ENCODE measurements at places on chromosomes 6 and 20.

GRCh38 chr20:58647162-58647795 is 3.8 kb upstream of the STX16 start:
- no peak for DNase-seq

DNA sequence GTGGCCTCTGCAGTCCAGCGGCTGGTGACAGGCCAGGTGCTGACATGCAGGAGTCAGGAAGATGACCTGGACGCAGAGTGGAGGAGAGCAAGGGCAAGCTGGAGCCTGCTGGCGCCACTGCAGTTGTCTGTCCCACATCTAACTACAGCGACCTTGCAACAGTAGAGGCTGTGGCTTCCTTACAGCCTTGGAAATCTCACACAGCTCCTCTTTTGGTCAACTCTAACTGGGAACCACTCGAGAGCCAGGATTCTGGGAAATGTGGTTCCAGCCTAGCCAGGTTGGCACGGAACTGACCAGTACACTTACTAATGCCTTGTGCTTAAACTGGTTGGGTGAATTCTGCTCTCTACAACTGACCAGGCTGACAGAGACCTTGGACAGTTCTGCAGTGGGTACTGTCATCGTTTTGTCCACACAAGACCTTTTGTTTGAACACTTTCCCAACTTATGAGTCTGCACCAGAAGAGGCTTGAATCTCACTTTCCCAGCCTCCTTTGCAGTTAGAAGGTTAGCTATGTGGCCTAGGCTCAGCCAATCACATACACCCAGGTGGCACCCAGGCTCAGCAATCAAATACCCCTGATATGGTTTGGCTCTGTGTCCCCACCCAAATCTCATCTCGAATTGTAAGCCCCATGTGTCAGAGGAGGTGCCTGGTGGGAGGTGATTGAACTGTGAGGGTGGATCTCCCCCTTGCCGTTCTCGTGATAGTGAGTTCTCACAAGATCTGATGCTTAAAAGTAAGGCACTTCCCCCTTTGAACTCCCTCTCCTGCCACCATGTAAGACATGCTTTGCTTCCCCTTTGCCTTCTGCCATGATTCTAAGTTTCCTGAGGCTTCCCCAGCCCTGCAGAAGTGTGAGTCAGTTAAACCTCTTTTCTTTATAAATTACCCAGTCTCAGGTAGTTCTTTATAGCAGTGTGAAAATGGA is 153.5 kb downstream of the ZMYND8 start:
- DNase-seq = no peak

- no peak for DNase-seq
Observed at GRCh38 chr20:4091490-4092479, 76.4 kb upstream of the RNF24 start.

- no peak for DNase-seq
Observed at GRCh38 chr20:47230811-47231256, 125.7 kb downstream of the ZMYND8 start.

GRCh38 chr6:47396401-47397069 is 81.1 kb upstream of the CD2AP start:
- no peak for DNase-seq

DNA sequence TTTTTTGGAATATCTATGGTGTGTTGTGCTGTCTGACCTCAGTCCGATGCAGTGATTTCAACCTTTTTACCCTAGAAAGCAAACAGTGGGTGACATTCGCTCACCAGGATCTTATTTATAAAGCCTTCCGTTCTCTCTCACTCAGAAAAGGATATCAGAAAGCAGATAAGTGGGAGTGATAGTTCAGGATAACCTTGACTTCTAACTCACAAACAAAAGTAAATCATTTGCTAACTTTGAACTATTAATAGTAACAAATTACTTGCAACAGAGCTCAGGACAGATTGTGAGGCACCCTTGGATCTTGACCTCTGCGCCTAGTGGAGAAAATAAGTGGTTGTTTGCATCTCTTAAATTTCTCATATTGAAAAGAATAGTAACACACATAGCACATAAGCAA is 637.1 kb upstream of the CITED2 start:
- peak; percentile 23 for DNase-seq

DNA sequence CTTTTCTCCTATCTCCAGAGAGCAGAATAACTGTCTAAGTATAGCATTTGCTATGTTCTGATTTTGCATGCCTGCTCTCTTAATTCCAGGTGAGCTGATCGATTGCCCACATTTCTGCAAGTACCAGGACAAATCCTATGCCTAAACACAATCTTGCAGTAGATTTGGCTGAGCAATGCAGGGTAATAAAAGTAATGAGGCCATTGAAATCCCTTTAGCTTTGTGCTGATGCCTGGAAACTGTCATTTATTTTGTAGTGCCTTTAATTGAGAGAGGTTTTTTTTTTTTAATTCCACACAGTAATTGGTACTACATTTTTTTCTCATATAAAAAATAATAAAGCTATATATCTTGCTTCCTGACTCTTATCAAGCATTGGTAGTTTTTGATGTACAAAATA is 252.3 kb downstream of the NKAIN2 start:
- DNase-seq = no peak

GRCh38 chr6:140204154-140204553 is 829.7 kb upstream of the CITED2 start:
- no peak for DNase-seq

GRCh38 chr6:136784910-136785746 is 7.1 kb downstream of the MAP3K5 start:
- DNase-seq = no peak

GRCh38 chr20:61765871-61766654 is 299.6 kb downstream of the TAF4 start:
- no peak for DNase-seq

GRCh38 chr20:62171245-62171644 is 11.6 kb upstream of the MTG2 start:
- DNase-seq = no peak

GRCh38 chr6:130431346-130431852 is 65.6 kb downstream of the TMEM200A start:
- no peak for DNase-seq

GRCh38 chr20:32575805-32576204 is 9.3 kb downstream of the NOL4L start:
- DNase-seq = no peak

DNA sequence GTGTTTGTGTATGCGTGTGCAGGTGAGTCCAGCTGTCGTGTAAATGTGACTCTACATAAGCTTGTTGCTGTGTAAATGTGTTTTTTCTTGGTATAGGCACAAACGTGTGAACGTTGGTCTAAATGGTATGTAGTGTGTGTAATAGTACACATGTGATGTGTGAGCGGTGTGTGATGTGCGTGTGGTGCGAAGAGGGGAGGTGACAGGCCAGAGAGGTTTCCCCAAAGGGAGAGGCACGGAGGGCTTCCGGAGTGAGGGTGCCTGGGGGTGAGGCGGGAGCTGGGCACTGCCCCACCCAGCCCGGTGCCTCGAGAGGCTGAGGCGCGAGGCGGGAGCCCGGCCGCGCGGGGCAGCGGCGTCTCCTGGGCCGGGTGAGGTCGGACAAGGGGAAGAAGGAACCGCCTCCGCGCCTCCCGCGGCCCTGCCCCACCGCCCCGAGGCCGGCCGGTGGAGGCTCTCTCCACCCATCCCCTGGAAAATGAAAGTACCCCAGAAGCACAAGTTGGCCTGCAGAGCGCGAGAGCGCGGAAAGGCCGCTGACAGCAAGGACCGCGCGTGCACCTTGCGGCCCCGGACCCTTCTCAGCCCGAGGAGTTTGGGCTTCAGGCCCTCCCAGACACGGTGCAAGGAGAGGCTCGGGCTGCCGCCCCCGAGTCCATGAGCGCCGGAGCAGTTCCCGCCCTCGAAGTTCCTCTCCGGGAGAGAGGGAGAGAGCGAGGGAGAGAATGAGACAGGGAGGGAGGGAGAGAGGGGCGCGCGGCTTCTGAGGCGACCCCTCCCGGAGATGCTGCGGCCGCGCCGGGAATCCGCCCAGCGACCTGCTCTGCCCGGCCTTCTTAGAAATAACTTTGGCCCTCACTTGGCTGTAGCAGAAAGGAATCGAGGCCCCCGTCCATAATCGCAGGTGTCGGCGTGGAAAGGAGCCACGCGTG is 43.2 kb upstream of the OSTM1 start:
- DNase-seq = no peak

GRCh38 chr6:16432075-16433032 is 194.0 kb downstream of the GMPR start:
- DNase-seq = no peak

DNA sequence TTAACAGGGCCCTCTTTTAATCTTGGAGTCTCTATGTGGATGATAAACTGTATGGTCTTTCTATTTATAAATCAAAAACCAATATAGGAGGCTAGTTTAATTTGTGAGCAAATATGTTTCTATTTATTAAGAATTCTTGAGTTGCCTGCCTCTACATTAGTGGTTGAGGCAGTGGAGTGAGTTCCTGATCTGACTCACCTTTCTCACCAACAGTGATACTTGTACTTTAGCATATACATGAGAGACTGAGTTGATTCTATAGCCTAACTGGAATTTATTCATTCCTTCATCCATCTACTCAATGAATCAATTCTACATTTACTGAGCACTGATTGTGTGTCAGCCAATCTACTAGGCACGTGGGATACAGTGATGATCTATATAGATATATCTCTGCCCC is 126.9 kb downstream of the TRMT11 start:
- DNase-seq = no peak

DNA sequence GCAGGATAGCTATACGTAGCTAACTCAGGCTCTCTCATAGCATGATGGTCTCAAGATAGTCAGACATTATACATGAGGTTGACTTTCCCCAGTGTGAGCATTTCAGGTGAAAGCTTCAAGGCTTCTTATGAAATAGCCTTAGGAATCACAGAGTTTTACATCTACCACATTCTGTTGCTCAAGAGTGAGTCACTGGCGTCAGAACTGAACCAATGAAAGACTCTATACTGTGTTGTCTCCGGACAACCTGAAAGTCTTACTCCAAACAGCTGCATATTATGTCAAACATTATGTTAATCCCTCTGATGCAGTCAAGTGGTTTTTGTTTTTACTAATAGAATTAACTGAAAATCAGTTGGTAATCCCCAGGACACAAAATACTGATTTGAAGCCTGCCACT is 79.8 kb upstream of the TRDN start:
- DNase-seq = no peak

DNA sequence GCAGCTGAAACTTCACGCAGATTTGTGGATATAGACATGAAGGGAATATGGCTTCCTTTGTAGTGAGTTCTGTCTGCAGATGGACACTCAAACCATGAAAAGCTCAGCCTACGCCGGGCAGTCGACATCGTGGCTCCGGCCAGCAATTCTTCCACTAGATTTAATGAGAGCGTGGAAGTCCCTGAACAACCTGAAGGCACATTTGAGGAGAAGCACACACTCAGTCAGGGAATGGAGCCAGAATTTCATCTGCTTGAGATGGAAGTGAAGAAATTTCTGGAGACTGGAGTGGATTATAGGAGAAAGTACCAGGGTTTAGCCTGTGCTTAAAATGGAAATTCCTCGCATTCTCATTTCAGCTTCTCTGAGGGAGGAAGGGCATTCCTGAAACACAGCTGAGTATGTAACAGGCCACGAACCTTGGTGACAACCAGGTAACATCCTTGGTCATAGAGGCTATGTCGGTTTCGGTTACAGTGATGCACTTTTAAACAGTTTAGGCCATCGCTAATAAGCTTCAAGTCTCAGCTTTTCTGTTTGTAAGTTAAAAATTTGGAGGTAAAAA is 80.5 kb upstream of the AGPAT4 start:
- no peak for DNase-seq

GRCh38 chr6:43254138-43254817 is 11.0 kb downstream of the TTBK1 start:
- DNase-seq = no peak

DNA sequence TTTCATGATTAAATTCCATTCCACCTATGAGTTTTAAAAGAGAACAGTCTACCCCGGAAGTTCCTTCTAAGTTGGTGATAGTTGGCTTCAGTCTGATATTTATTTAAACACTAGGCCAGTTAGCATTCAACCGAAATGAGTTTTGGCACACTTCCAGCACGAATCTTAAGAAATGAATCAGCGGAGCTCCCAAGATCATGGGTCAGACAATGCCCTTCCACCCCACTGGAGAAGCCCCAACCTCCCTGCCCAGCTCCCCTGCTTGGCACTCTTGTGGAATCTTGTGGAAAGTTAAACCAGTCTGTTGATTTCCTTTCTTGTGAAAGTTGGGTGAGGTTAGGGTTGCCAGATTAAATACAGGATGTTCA is 64.3 kb downstream of the MKKS start:
- no peak for DNase-seq

DNA sequence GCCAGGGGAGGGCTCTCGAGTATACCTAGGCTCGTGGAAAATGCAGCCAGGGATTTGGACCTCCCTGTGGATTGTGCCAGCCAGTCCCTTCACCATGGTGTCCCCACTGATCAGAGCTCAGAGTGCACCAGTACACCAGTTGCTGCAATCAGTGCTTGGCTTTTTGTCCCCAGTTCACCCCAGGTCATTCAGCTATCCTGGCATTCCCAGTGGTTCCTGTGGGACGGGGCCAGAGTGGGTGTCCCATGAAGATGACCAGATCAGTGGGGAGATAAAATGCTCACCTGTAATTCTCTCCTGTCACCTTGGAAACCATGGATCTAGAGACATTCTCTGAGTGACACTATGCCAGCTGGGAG is 23.8 kb downstream of the MAS1 start:
- DNase-seq = no peak

- DNase-seq = no peak
Observed at GRCh38 chr6:158787395-158787794, 31.8 kb downstream of the EZR start.

GRCh38 chr20:31785089-31785488 is 34.1 kb upstream of the MYLK2 start:
- no peak for DNase-seq

- no peak for DNase-seq
Observed at GRCh38 chr20:3470208-3470626, 601 bp upstream of the ATRN start.

- peak; percentile 42 for DNase-seq
Observed at GRCh38 chr20:21235484-21236445, 67.4 kb upstream of the XRN2 start.

DNA sequence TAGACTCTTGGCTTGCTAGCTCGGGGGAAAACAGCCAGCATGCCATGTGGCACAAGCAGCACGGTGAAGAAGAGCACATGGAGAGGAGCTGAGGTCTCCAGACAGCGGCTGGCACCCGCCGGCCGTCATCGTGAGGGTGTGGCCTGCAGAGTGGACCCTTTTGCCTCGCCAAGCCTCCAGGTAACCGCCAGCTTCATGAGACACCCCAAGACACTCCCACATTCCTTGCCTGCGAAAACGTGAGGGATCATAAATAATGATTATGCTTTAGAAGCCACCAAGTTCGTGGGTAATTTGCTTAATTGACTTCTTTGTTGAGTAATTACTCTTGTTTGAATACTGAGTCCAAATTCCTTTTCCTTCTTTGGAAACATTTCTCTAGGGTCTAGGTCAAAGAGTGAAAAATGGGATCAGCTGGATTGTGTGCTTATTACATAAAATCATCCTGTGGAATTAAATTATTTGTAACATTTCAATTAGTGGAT is 23.2 kb downstream of the FAM50B start:
- DNase-seq = no peak

GRCh38 chr6:117728626-117729025 is 53.4 kb downstream of the NUS1 start:
- DNase-seq = no peak

Data from renal cortex interstitium (tissue), 15 donors.